CD4-positive, alpha-beta T cell treated with Interleukin-15 for 4 hours (primary cell): ENCODE measurements at places on chromosomes 12 and 14.

GRCh38 chr14:55481769-55482168 is 41.4 kb upstream of the TBPL2 start:
- no peak for DNase-seq

GRCh38 chr12:120814203-120814902 is 88.7 kb downstream of the ACADS start:
- no peak for DNase-seq

DNA sequence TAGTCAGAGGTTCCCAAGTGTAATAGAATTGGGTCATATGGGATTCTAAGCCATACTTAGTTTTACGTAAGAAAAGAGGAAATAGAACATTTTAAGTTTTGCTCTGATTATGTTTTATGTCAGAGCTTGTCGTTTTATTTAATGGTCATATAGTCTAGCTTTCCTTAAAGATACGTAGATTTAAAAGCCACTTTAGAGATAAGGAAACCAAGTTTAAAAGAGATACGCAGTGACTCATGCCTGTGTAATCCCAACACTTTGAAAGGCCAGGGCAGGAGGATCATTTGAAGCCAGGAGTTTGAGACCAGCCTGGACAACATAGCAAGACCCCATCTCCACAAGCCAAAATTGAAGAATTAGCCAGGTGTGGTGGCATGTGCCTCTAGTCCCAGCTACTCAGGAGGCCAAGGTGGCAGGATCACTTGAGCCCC is 19.5 kb downstream of the MAPK1IP1L start:
- DNase-seq, result no peak

GRCh38 chr14:65336191-65336591 is 76.3 kb upstream of the FUT8 start:
- DNase-seq, result peak; percentile 47
